Natural killer cell (primary cell): ENCODE measurements at places on chromosomes 11 and 22.

- DNase-seq = no peak
Measured at GRCh38 chr11:19093976-19094375, 23.0 kb upstream of the ZDHHC13 start.

DNA sequence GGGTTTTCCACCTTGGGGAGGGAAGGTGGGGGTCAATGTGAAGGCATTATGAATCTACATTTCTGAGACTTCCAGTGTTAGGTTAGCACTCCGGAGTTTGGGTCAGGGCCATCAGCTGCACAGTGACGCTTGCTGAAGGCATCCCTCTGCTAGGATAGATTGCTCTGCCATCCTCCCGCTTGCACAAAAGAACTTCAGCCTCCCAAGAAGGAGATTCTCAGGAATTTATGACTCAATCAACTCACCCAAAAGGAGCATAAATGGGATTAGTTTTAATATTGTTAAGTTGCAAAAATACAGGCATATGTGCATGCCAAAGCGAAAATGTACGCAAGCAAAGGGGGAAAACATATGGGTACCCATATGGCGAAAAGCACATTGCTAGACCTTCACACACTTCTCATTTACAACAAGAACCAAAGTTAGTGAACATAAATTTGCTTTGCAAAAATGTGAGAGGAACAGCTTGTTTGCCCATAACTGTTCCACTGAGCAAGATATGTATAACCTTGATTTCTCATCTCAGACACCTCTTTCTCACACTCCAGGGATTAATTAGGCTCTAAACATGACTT is 1013.0 kb downstream of the OPCML start:
- no peak for DNase-seq

DNA sequence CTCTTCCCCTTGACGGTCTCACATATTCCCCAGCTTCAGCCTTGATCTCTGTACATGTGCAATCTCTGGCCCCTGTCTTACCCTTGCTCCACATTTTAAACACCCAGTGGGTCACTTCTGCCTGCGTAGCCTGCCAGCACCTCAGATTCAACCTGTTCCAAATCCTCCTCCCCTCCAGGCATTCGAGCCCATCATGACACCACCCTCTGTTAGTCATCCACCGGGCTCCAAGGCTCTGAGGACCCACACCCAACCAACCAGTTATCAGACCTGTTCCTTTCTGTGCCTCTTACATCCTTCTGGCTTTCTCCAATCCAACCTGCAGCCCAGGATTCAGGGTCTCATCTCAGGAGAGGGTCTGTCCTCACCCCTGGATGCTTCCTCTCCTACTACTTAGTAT is 119.8 kb upstream of the TBCEL start:
- no peak for DNase-seq

- no peak for DNase-seq
Measured at GRCh38 chr11:63939397-63939891, 642 bp downstream of the NAA40 start.

GRCh38 chr11:1411301-1411700 is 21.6 kb downstream of the BRSK2 start:
- DNase-seq = no peak

DNA sequence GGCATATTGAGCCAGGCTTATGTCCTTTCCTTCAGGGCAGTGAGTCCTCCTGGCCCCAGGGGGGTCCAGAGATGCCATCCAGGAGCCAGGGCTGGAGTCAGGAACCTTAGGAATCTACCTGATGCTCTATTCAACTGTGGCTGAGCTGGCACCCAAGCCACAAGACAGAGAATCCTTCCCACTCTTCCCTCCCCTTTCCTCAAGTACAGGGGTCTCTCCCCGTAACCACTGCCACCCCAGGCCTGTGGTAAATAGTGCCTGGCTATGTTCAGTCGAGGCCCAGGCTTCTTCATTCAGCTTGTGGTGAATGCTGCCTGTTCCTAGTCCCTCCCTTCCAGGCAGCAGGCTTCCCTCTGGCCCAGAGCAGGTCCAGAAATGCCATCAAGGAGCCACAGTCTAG is 45.5 kb upstream of the THY1 start:
- no peak for DNase-seq

DNA sequence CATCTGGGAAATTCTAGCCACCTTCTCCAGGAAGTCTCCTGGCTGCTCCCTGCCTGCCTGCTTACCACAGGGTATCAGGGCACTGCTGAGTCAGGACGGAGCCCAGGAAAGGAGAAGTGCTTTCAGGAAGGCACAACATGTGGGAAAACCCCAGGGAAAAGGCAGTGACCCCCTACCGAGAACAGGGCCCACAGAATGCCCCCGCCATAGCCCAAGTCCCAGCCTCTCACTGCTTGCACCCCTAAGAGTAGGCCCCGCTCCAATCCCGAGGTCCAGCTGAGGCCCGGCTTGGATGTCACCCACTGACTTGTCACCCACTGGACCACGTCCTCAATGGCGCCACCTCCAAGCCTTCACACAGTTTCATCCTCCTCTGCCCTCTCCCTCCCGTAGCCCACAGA is 34.1 kb downstream of the ARAP1 start:
- no peak for DNase-seq

- DNase-seq = no peak
Measured at GRCh38 chr22:37328017-37328416, 45.7 kb downstream of the CYTH4 start.
